Left ventricle myocardium inferior (tissue), 1 donor: ENCODE measurements at places on chromosomes 12 and 14. TPM values are rescaled to one million over a fixed set of nuclear protein-coding genes. Genes with fewer than 3 reads are reported as not detected.

- H3K4me3 ChIP-seq, result no peak overlapping the region
- peaks cover 10% of the 10 kb centered on the region for H3K4me1 ChIP-seq
- no peaks in the 10 kb centered on the region for H3K36me3 ChIP-seq
- no peak for DNase-seq
- H3K27me3 ChIP-seq, result no peaks in the 10 kb centered on the region
Measured at GRCh38 chr12:109768901-109769670, 55.5 kb downstream of the FAM222A start.

The GLI1 gene
- 0.93 TPM for total RNA-seq

- no peaks in the 10 kb centered on the region for H3K27me3 ChIP-seq
- H3K4me1 ChIP-seq, result peaks cover 20% of the 10 kb centered on the region
- no peak overlapping the region for H3K27ac ChIP-seq
- H3K4me3 ChIP-seq, result no peak overlapping the region
- no peaks in the 10 kb centered on the region for H3K36me3 ChIP-seq
Measured at GRCh38 chr14:68444449-68445168, 348.3 kb downstream of the ZFP36L1 start.

- H3K36me3 ChIP-seq, result peaks cover 3% of the 10 kb centered on the region
- peak overlapping the region; percentile 96 for H3K27ac ChIP-seq
- peak overlapping the region; percentile 47 for H3K4me3 ChIP-seq
- peak; percentile 58 for DNase-seq
- H3K4me1 ChIP-seq, result peaks cover 100% of the 10 kb centered on the region
- H3K27me3 ChIP-seq, result no peaks in the 10 kb centered on the region
Measured at GRCh38 chr12:120231316-120232011, 30.6 kb upstream of the RPLP0 start.

DNA sequence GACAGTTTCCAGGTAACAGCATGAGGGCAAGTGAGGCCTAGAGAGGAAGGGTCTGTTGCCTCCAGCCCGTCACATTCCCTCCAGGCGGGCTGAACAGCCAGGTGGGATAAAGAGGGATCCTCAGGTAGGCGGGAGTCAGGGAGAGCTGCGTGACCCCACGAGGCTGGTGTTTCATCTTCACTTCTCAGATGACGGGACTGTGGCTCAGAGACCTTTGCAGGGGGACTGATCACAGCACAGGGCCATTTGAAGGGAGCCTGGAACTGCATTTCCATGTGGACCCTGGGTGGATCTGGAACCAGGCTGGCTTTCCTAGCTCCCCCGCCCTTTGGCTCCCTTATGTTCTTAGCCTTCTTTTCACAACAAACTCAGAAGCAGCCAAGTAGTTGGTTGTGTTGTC, 37.4 kb downstream of the SH2B3 start:
- no peak overlapping the region for H3K4me3 ChIP-seq
- peak overlapping the region; percentile 97 for H3K27ac ChIP-seq
- peaks cover 100% of the 10 kb centered on the region for H3K4me1 ChIP-seq
- peaks cover 19% of the 10 kb centered on the region for H3K36me3 ChIP-seq
- no peaks in the 10 kb centered on the region for H3K27me3 ChIP-seq

DNA sequence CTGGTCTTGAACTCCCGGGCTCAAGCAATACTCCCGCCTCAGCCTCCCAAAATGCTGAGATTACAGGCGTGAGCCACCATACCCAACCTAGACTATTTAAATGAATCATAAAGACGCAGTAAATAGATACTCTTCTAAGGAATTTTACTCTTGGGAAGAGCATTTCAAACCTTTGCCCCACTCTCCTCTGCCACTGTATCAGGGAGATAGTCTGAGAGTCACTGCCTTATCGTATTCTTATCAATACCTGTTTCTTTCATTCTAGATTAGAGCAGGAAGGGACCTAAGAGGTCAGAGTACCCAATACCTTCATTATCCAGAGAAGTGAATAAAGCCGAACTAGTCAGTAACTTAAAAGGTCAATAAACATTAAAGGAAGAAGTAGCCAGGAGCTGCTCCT, 15.8 kb downstream of the GXYLT1 start:
- no peaks in the 10 kb centered on the region for H3K27me3 ChIP-seq
- no peak for DNase-seq
- H3K27ac ChIP-seq, result no peak overlapping the region
- H3K4me1 ChIP-seq, result peaks cover 29% of the 10 kb centered on the region
- no peaks in the 10 kb centered on the region for H3K36me3 ChIP-seq
- H3K4me3 ChIP-seq, result no peak overlapping the region

GRCh38 chr12:12167847-12168246, 97.1 kb downstream of the BCL2L14 start:
- peaks cover 14% of the 10 kb centered on the region for H3K36me3 ChIP-seq
- H3K4me3 ChIP-seq, result no peak overlapping the region
- H3K4me1 ChIP-seq, result peaks cover 8% of the 10 kb centered on the region
- no peak overlapping the region for H3K27ac ChIP-seq
- no peak for DNase-seq

- H3K36me3 ChIP-seq, result peaks cover 4% of the 10 kb centered on the region
- H3K27ac ChIP-seq, result no peak overlapping the region
- H3K4me3 ChIP-seq, result no peak overlapping the region
- no peaks in the 10 kb centered on the region for H3K27me3 ChIP-seq
Measured at GRCh38 chr12:110619534-110619953, 5.6 kb downstream of the TCTN1 start.

The AQP6 gene
- total RNA-seq, result not detected

DNA sequence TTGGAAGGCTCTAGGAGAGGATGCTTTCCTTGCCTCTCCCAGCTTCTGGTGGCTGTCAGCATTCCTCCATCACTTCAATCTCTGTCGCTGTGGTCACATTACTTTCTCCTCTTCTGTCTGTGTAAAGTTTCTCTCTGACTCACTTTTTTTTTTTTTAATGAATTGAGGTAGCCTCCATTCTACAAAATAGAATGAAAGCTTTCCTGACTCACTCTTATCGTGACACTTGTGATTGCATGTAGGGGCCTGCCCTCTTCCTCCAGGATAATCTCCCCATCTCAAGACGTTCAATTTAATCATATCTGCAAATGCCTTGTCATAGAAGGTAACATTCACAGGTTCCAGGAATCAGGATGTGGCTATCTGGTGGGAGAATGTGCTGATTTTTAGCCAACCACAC, 153.5 kb upstream of the HMGA2 start:
- no peaks in the 10 kb centered on the region for H3K4me1 ChIP-seq
- DNase-seq, result no peak
- no peak overlapping the region for H3K4me3 ChIP-seq

DNA sequence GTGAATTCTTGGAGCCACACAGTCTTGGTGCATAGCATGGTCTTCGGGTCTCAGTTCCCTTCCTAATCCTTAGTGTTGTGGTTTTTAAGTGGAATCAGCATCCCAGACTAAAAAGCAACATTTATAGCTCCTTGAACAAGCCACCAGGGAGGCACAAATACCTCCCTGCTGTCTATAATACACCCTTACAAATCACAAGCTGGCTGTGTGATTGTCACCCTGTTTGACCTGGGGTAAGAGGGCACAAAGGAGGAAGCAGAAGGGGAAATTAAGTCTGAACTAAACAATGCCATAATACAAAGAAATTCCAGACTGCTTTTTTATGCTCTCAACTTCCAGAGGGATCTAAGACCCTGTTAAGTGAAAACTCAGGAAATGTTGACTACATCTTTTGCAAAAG, 7.7 kb upstream of the MMP19 start:
- peaks cover 23% of the 10 kb centered on the region for H3K4me1 ChIP-seq
- DNase-seq, result no peak
- H3K27me3 ChIP-seq, result peaks cover 36% of the 10 kb centered on the region
- peak overlapping the region; percentile 95 for H3K27ac ChIP-seq
- no peak overlapping the region for H3K4me3 ChIP-seq
- H3K36me3 ChIP-seq, result no peaks in the 10 kb centered on the region

DNA sequence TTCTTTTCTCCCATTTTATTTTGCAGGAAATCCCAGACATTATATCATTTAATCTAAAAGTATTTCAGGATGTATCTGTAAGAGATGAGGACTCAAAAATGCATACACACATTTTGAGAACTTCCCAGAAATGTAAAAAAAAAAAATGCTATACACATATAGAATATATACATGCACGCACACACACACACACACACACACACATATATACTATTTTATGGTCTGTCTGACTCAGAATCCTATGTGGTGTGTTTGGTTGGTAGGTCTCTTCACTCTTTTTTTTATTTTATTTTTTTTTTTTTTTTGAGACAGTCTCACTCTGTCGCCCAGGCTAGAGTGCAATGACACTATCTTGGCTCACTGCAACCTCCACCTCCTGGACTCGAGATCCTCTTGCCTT, 65.5 kb downstream of the FBXO34 start:
- no peaks in the 10 kb centered on the region for H3K36me3 ChIP-seq
- H3K27ac ChIP-seq, result no peak overlapping the region
- no peak for DNase-seq
- peaks cover 77% of the 10 kb centered on the region for H3K4me1 ChIP-seq
- H3K4me3 ChIP-seq, result no peak overlapping the region
- no peaks in the 10 kb centered on the region for H3K27me3 ChIP-seq

DNA sequence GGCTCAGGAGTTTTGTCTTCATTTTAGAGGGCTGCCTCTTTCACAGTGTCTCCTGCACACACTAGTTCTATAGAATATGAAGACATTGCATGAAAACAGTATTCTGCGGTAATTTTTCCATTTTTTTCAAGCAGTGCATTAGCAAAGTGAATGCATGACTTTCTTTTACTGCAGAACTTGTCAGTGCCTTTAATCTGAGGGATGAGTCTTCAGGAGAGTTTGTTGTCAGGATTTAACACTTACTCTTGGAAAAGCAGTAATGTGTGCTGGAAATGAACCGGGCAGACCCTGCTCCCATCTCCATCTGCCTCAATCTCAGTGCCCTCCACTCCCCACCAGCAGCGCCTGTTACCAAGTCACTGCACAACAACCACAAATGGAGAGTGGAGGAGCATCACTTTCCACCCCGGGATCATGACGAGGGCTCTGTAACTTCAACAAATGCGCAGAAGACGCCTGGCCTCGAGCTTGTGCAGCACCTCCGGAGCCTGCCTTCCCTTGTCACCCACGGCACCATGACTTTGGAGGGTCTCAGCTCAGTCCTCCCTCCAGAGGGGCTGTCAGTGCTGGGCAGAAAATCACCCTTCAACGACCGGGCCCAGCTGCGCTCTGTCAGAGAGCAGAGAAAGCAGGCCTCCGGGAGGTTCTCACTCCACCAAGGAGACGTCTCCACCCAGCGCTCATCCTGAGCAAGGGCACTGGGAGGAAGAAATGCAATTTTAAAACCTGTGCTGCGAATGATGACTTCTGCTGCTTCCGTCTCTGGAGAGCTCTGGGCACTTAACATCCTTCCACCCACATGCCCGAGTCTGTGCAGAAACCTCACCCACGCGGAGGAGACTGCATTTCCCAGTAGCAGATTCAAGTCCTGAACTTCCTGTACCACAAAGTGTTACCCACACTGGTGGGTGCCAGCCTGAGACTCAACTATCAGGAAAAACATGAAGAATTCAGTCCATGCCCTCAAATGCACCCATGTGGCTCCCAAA, 255.7 kb downstream of the ADGRD1 start:
- H3K4me3 ChIP-seq, result no peak overlapping the region
- H3K27ac ChIP-seq, result no peak overlapping the region
- no peaks in the 10 kb centered on the region for H3K36me3 ChIP-seq
- H3K27me3 ChIP-seq, result peaks cover 44% of the 10 kb centered on the region

- no peak for DNase-seq
- H3K4me3 ChIP-seq, result no peak overlapping the region
- H3K27me3 ChIP-seq, result no peaks in the 10 kb centered on the region
- no peaks in the 10 kb centered on the region for H3K36me3 ChIP-seq
Measured at GRCh38 chr14:89443042-89443629, 26.1 kb upstream of the FOXN3 start.

- H3K27ac ChIP-seq, result no peak overlapping the region
- DNase-seq, result no peak
- H3K4me1 ChIP-seq, result no peaks in the 10 kb centered on the region
- no peak overlapping the region for H3K4me3 ChIP-seq
- no peaks in the 10 kb centered on the region for H3K36me3 ChIP-seq
Measured at GRCh38 chr14:98926146-98926545, 345.9 kb downstream of the BCL11B start.

The CDK2 gene
- 7.3 TPM for total RNA-seq

DNA sequence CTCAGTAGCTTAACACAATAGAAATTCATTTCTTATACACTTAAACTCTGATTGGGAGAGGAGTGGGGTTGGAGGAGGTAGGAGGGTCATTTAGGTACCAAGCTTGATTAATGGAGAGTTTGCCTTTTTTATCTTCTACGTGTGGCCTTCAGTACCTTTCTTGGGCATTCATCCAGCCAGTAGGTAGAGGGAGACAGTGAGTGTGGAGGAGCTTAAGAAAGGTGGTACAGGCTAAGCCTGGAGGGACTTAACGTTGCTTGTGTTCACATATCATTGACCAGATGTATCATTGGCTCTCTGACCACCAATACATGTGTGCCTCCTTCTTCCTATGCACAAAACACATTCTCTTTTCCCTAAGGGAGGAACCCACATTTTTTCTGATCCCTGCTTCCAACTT, 232.9 kb upstream of the CRY1 start:
- H3K4me1 ChIP-seq, result no peaks in the 10 kb centered on the region
- H3K27ac ChIP-seq, result no peak overlapping the region
- no peaks in the 10 kb centered on the region for H3K36me3 ChIP-seq
- peaks cover 69% of the 10 kb centered on the region for H3K27me3 ChIP-seq
- no peak for DNase-seq
- no peak overlapping the region for H3K4me3 ChIP-seq

DNA sequence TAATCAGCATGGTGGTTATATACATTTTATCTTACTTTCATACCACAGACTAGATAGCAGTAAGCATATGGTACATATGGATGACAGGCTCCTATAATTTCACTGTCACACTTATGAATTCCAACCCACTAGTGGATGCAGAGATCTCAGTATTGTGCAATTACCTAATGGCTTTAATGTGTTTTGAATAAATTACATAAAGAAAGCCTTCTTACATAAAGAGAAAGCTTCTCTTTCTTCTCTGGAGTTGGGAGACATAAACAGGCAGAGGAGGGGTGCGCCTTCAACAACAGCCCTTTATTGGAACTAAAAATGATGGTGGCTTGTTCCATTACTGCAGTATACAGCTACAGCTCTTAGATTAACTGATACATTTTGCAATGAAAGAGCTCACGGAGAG, 52.6 kb downstream of the SAV1 start:
- no peak for DNase-seq
- H3K36me3 ChIP-seq, result peaks cover 8% of the 10 kb centered on the region
- H3K27me3 ChIP-seq, result no peaks in the 10 kb centered on the region

DNA sequence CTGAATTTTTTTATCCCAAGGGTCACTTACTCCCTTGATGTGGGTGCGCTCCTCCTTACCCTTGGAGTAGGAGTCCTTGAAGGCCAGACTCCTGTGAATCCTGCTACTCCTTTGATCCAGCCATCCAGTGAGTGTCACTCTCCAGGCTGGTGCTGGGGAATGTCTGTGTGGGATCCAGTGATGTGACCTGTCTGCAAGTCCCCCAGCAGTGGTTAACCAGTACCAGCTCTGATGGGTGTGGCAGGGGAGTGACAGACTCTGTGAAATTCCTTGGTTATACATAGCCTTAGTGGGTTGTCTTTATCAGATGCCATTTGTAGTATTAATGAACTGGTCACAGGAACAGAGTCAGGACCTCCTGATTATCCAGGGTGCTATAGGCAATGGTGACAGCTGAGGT, 409.5 kb upstream of the LMO3 start:
- no peak overlapping the region for H3K27ac ChIP-seq
- H3K4me3 ChIP-seq, result no peak overlapping the region
- no peaks in the 10 kb centered on the region for H3K36me3 ChIP-seq
- no peaks in the 10 kb centered on the region for H3K4me1 ChIP-seq

- DNase-seq, result no peak
- no peak overlapping the region for H3K4me3 ChIP-seq
- H3K27ac ChIP-seq, result no peak overlapping the region
- peaks cover 18% of the 10 kb centered on the region for H3K27me3 ChIP-seq
Measured at GRCh38 chr12:7160183-7160582, 29.3 kb upstream of the PEX5 start.

GRCh38 chr14:105275267-105275946, 25.4 kb downstream of the BRF1 start:
- DNase-seq, result no peak
- peaks cover 14% of the 10 kb centered on the region for H3K4me1 ChIP-seq
- no peak overlapping the region for H3K4me3 ChIP-seq
- H3K27me3 ChIP-seq, result no peaks in the 10 kb centered on the region
- H3K36me3 ChIP-seq, result no peaks in the 10 kb centered on the region
- H3K27ac ChIP-seq, result no peak overlapping the region
